ENCODE measurements at places on chromosomes 2 and 18. TPM values are rescaled to one million over a fixed set of nuclear protein-coding genes. Genes with fewer than 3 reads are reported as not detected.

Gene NEB
- not detected for total RNA-seq

Gene ESPNL
- total RNA-seq = 1.1 TPM

Gene CDH20
- total RNA-seq = not detected

Gene NOSTRIN
- not detected for total RNA-seq

Gene HOXD8
- total RNA-seq = 3.6 TPM

Gene ZNF521
- total RNA-seq = 5.3 TPM

Gene TTN
- 0.48 TPM for total RNA-seq

Gene ZNG1B
- 24.7 TPM for total RNA-seq

Gene CREG2
- not detected for total RNA-seq

Gene MALL
- total RNA-seq = 39.1 TPM

- H3K27me3 ChIP-seq = no peaks in the 10 kb centered on the region
- H3K36me3 ChIP-seq = no peaks in the 10 kb centered on the region
- no peak overlapping the region for H3K27ac ChIP-seq
- no peak overlapping the region for H3K4me3 ChIP-seq
These were observed 22.1 kb upstream of the ACAA2 start for GRCh38 chr18:49835405-49835804.

DNA sequence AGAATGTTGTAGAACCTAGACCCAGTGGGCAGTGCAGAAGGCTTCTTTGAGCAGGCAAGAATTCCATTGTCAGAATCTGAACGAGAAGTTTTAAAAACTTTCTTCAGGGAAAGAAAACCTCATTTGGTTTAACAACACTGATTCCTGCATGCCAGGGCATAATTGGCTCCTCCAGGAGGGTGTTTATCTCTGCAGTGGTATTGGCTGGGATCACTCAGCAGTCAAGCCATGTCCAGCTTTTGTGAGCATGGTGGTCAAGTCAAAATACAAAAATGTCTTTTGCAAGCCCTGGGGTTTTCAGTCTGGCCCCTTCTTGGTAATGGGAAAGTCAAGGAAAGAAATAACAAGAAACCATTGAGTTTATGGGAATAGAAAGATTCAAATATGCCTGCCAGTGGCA, 28.3 kb downstream of the FHOD3 start:
- H3K4me3 ChIP-seq = no peak overlapping the region
- peaks cover 67% of the 10 kb centered on the region for H3K4me1 ChIP-seq
- H3K36me3 ChIP-seq = peaks cover 9% of the 10 kb centered on the region
- H3K27me3 ChIP-seq = no peaks in the 10 kb centered on the region
- DNase-seq = no peak

- no peak overlapping the region for H3K4me3 ChIP-seq
- no peaks in the 10 kb centered on the region for H3K4me1 ChIP-seq
- DNase-seq = no peak
- no peaks in the 10 kb centered on the region for H3K27me3 ChIP-seq
These were observed 551.7 kb downstream of the LRP1B start for GRCh38 chr2:141579071-141579470.

DNA sequence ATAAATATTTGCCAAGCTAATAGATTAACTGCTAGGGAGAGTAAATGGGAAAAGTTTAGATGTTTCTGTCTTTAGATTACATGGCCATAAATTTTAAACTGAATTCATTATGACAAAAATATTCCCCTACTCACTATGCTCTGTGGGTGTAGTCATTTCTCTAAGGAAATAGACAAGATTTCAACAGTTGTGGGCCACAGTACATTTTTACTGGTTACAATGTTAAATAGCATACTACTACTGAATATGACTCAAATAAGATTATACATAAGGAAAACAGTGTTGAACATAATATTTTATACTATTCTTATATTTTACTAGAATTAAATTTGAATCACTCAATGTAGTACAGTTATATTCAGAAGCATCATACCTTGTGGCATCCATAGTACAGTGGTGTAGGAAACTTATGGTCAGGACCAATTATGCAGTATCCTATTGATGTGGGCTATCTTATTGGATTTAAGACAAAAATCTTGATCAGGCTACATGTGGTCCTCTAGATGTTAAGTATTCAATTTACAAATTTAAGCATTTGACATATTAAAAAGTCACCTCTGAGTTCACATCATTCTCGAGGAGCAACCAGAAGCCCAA, 33.0 kb downstream of the RPRD1A start:
- H3K27me3 ChIP-seq = no peaks in the 10 kb centered on the region
- DNase-seq = no peak
- no peak overlapping the region for H3K27ac ChIP-seq
- H3K36me3 ChIP-seq = peaks cover 29% of the 10 kb centered on the region
- no peak overlapping the region for H3K4me3 ChIP-seq

- no peaks in the 10 kb centered on the region for H3K27me3 ChIP-seq
- H3K27ac ChIP-seq = peak overlapping the region; percentile 53
- H3K4me1 ChIP-seq = peaks cover 26% of the 10 kb centered on the region
- H3K36me3 ChIP-seq = peaks cover 16% of the 10 kb centered on the region
- H3K4me3 ChIP-seq = peak overlapping the region; percentile 18
These were observed 2.0 kb downstream of the LMAN2L start for GRCh38 chr2:96737831-96738230.

DNA sequence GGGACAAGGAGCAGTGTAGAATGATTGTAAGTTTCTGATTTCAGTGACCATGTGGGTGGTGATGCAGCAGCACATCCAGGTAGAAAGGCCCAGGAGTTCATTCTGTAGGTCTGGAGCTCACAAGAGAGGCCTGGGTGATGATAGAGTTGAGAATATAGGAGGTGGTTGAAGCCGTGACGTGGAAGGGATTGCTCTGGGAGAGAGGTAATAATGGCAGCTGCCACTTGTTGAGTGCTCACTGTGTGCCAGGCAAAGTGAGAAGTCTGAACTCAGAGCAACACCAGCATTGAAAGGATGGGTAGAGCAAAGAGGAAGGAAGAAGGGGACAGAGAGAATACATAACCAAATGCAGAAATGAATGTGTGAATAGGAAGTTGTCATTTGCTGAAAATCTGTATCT, 3.3 kb downstream of the TTLL4 start:
- H3K4me3 ChIP-seq = no peak overlapping the region
- DNase-seq = no peak
- H3K36me3 ChIP-seq = 0 out of 2 replicates have a peak, but pooled peaks cover 5% of the 10 kb centered on the region
- peaks cover 25% of the 10 kb centered on the region for H3K4me1 ChIP-seq
- 0 out of 2 replicates have a peak overlapping the region, but pooled peaks have one; percentile 14 for H3K27ac ChIP-seq

DNA sequence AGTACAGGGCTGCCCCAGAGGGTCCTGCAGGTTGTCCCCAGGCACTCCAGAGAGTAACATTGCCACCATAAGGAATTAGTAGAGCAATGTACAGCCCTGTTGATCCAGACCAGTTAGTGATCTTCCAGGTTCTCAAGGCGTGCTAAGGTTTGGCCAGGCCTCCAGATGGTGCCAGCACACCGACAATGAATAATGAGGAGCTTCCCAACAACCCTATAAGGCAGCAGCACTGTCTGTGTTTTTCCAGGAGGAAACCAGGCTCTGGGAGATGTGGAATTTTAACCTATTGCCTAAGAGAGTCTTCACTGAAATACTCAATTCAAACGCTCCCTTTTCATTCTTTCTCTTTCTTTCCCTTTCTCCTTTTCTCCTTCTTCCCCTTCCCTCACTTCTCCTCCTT, 122.1 kb downstream of the MGAT5 start:
- DNase-seq = peak; percentile 71
- H3K27ac ChIP-seq = peak overlapping the region; percentile 29
- H3K36me3 ChIP-seq = peaks cover 25% of the 10 kb centered on the region
- H3K4me1 ChIP-seq = peaks cover 69% of the 10 kb centered on the region
- peaks cover 9% of the 10 kb centered on the region for H3K27me3 ChIP-seq
- no peak overlapping the region for H3K4me3 ChIP-seq

GRCh38 chr2:64825831-64826491, 163.2 kb upstream of the SLC1A4 start:
- no peak overlapping the region for H3K27ac ChIP-seq
- H3K4me3 ChIP-seq = no peak overlapping the region
- no peaks in the 10 kb centered on the region for H3K27me3 ChIP-seq

DNA sequence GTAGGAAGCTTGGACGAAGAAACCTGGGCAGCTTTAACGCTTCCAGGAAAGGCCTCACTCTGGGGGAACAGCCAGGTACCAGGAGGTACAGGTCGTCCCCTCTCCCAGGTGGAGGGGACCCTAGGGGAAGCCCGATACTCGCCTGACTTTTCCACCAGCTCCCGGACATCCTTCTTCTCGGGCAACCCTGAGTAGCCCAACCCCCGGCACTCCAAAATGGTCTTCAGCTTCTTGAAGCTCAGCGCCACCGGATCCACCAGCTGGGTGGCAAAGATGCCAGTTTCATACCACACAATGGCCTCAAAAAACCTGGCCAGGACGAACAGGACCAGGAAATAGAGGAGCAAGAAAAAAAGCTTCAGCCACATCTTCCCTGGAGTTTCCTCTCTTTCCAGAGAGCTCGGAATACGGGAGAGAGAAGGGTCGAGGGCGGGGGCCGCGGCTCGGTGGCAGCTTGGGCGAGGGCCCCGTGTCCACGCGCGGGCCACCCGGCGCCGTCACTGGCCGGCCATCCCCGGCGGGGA, 1.1 kb downstream of the RNF103 start:
- H3K27ac ChIP-seq = peak overlapping the region; percentile 92
- no peaks in the 10 kb centered on the region for H3K36me3 ChIP-seq
- DNase-seq = no peak
- peak overlapping the region; percentile 97 for H3K4me3 ChIP-seq

DNA sequence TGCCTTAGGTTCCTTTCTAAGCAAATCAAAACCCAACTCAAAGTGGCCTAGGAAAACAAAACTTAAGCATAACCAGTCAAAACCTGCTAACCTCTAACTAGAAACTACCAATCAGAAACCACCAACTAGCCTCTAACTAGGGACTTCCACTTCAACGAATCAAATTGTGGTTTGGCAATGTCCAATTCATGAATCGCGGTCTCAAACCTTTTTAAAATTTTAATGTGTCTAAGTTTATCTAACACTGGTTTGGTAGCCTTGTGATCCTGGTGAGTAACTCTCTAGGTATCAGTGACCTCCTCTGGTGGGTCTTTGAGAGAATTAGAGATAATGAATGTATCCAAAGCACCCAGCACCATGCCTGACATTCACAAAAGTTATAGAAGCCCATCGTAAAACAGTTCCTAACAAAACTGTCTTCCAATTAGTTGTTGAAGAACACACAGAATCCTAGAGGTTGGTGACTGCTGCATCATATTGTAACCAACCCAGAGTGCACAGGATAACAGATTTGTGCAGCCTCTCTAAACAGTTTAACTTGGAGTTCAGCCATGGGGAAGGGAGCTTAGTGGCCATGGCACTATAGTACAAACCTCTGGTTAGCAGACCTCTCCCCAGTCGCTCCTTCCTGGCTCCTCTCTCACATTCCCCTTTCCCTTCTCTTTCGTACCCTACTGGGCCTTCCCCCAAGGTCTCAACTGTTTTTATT, 45.2 kb upstream of the B3GNT2 start:
- peaks cover 59% of the 10 kb centered on the region for H3K4me1 ChIP-seq
- no peaks in the 10 kb centered on the region for H3K36me3 ChIP-seq
- peak overlapping the region; percentile 42 for H3K27ac ChIP-seq
- peak overlapping the region; percentile 5 for H3K4me3 ChIP-seq
- DNase-seq = peak; percentile 55

GRCh38 chr2:73944714-73945113, 18.0 kb downstream of the DGUOK start:
- no peak for DNase-seq
- H3K27me3 ChIP-seq = no peaks in the 10 kb centered on the region

DNA sequence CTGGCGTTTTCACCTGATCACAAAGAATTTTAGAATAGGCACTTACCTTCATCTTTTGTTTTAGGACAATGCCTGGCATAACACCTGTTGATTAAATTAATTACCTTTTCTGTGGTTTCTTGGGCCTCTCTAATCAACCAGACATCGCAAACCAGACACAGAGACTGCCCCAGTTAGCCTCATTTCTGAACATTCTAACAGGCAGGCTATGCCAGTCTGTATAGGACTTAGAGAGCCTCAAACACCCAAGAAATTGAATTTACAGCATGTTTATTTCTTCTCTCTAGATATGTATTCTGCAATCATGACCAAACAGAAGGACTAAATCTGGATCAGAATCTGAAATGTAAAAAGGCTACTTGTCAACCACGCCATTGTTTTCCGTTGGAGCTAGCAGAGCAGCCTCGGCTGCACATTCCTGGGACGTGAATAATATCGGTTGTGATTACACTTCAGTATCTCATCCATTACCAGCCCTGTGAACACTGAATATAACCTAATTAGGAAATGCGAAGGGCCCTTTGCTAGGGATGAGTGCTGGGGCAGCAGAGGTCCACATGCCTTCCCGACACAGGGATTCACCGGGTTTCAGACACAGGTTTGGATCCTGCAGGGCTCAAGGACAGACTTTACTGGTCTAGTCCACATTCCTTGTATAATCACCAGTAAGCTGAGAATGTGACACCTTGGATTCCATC, 17.5 kb upstream of the CDC42EP3 start:
- no peaks in the 10 kb centered on the region for H3K27me3 ChIP-seq
- peaks cover 60% of the 10 kb centered on the region for H3K4me1 ChIP-seq
- peaks cover 4% of the 10 kb centered on the region for H3K36me3 ChIP-seq
- H3K27ac ChIP-seq = peak overlapping the region; percentile 73
- peak overlapping the region; percentile 35 for H3K4me3 ChIP-seq
- peak; percentile 72 for DNase-seq

- peaks cover 3% of the 10 kb centered on the region for H3K27me3 ChIP-seq
- H3K27ac ChIP-seq = no peak overlapping the region
- H3K4me1 ChIP-seq = peaks cover 2% of the 10 kb centered on the region
- H3K36me3 ChIP-seq = peaks cover 27% of the 10 kb centered on the region
- no peak overlapping the region for H3K4me3 ChIP-seq
- DNase-seq = no peak
These were observed 111.2 kb downstream of the TPGS2 start for GRCh38 chr18:36717422-36718110.

GRCh38 chr2:182915369-182916326, 49.2 kb upstream of the FRZB start:
- 0 out of 2 replicates have a peak, but pooled peaks cover 1% of the 10 kb centered on the region for H3K27me3 ChIP-seq
- peak; percentile 86 for DNase-seq
- H3K27ac ChIP-seq = peak overlapping the region; percentile 76
- H3K4me1 ChIP-seq = peaks cover 53% of the 10 kb centered on the region

- H3K4me3 ChIP-seq = no peak overlapping the region
- no peak for DNase-seq
- H3K27me3 ChIP-seq = peaks cover 20% of the 10 kb centered on the region
- no peaks in the 10 kb centered on the region for H3K36me3 ChIP-seq
- peaks cover 14% of the 10 kb centered on the region for H3K4me1 ChIP-seq
These were observed 341.8 kb downstream of the ALK start for GRCh38 chr2:29579495-29580169.

DNA sequence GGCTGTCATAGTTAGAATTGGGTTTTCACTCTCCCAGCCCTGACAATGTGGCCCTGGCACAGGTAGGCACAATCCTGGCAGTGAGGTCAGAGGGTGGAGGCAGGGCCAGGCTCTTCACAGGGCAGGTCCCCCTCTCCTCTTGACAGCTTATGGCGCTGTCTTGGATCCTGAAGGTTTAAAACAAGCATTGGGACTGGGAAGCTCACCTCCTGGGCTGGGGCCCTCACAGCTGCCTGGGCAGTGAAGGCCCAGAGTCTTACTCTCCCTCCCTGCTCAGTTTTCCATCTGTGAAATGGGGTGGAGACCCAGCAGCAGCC, 23.3 kb downstream of the LBH start:
- peaks cover 2% of the 10 kb centered on the region for H3K27me3 ChIP-seq
- H3K27ac ChIP-seq = no peak overlapping the region
- no peak for DNase-seq
- peaks cover 22% of the 10 kb centered on the region for H3K36me3 ChIP-seq
- H3K4me1 ChIP-seq = peaks cover 29% of the 10 kb centered on the region
- no peak overlapping the region for H3K4me3 ChIP-seq

GRCh38 chr2:18560797-18561085, 288 bp upstream of the RDH14 start:
- no peaks in the 10 kb centered on the region for H3K27me3 ChIP-seq
- no peak for DNase-seq
- H3K27ac ChIP-seq = peak overlapping the region; percentile 90
- H3K36me3 ChIP-seq = peaks cover 38% of the 10 kb centered on the region

Measured in HFFc6 (cell line).